ENCODE measurements at places on chromosomes 12 and 14. TPM values are rescaled to one million over a fixed set of nuclear protein-coding genes. Genes with fewer than 3 reads are reported as not detected.
A peak's percentile ranks its signal among the peaks of the same experiment; 100 is the strongest.

- no peak for DNase-seq
Observed at GRCh38 chr12:90515199-90516175, 439.5 kb downstream of the CCER1 start.

GRCh38 chr12:106345746-106346145, 11.8 kb upstream of the POLR3B start:
- peak; percentile 53 for DNase-seq

- no peak for DNase-seq
Observed at GRCh38 chr12:104182144-104182543, 33.4 kb upstream of the TXNRD1 start.

DNA sequence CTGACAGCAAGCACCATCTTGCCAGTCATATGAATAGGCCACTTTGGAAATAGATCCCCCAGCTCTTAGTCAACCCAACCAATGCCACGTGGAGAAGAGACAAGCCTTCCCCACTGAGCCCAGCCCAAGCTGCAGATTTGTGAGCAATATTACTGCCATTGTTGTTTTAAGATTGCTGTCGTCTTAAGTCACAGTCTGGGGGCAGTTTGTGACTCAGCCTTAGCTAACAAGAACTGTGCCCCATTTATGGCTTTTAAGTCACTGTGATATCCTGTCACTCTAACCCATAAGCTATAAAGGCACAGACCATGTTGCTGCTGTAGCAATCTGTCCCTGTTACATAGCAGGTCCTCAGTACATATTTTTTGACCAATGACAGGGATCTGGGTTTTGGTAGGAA, 464.2 kb downstream of the MED13L start:
- DNase-seq: no peak

GRCh38 chr14:97777622-97778355, 980.6 kb downstream of the VRK1 start:
- no peak for DNase-seq

DNA sequence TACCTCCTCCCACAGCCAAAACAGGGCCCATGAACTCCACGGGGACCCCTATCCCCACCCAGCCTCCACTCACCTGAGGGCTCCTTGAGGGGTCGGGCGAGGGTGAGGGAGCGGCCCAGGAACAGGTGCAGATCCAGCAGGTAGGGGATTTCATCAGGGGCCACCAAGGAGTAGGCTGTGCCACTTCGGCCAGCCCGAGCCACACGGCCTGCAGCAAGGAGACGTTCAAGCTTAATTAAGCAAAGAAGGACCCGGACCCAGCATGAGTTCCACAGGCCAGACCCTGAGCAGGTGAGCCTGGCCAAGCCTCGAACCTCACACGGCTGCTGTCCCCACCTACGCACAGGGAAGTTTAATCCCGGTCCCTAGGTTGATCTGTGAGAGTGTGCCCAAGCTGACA, 15.6 kb downstream of the DDX54 start:
- no peak for DNase-seq

DNA sequence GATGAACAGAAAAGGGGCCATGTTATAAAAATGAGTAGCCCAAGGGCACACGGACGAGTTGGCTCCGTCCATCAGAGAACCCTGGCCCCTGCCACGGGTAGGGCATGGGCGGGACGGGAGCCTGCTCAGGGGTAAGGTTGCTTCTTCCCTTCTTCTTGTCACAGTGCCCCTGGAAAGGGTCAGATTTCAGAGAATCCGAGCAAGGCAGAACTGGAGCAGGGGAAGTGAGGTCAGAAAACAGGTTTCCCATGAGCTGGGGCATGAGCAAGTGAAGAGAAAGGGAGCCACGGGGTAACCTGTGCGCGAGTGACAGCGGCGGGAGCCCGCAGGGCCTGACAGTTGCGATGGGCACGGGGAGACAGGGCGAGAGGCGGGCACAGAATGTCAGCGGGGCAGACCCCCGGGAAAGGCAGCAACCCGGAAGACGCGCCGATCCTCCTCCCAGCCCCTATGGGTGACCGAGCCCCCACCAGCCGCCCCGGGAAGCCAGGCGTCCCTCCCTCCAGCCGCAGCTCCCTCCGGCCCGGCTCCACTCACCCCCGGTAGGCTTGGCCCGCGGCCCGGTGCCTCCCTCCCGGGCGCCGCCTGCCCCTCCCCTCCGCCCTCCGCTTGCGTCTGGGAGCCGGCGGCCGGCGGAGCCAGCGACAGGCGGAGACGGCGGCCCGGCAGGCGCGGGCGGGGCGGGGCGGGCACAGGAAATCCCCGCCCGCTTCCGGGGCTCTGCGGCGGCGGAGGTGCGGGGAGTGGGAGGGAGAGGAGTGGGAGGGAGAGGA, at the start of gene ZNF641:
Gene ZNF641 (minus strand): TSS at position 671 of the 773 bp plus-strand sequence. CDS start 2,829 bp downstream, outside the sequence.
- DNase-seq: peak; percentile 83

GRCh38 chr14:28542040-28542439, 224.5 kb upstream of the FOXG1 start:
- no peak for DNase-seq

DNA sequence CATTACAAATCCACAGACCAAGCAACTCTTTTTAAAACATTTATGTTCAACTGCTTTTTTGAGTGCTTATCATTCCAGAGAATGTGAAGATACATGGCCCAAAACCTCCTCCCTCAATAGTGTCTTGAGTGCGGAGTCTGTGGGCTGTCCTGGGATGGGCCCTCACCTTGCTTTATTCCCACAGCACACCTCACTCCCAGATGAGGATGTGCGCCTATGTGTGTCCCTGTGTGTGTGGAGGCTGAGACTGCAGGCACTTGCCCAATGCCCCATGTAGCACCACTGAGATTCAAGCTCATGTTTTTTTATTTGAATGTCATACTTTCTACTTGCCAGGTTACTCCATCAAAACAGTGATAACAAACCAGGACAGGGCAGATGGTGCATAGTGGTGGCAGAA, 291.7 kb downstream of the CACNA1C start:
- no peak for DNase-seq

DNA sequence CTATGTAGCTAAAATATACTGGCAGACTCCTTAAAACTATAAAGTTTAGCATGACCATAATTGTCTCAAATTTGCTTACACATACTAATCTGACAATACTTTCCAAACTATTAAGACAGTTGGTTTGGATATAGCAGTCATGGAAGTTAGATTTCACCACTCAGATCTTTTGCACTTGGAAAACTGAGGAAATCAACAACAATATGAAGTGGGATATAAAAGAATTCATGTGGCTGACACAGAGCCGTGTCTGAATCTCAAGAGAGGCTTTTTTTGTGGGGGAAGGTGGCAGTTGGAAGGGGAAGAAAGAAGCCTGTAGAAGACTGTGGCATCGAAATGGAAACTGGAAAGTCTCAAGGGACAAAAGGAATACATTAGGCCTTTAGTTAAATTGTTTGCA, 166.6 kb upstream of the FLRT2 start:
- no peak for DNase-seq

The RNF212B gene
- polyA plus RNA-seq: 3.4 TPM

DNA sequence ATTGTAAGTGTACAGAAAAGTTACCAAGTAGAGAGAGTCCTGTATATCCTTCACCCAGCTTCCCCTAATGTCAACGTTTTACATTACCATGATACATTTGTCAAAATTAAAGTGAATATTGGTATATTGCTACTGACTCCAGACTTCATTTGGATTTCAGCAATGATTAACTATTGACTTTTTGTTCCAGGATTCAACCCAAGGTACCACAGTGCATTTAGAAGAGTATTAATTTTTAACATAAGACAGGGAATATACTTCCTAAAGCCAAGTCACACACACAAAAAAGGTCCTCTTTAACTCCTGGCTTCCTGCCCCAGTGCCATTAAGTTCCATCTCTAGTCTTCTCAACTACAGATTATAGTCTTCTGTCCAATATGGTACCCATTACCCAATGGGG, 75.5 kb upstream of the RBM19 start:
- no peak for DNase-seq

The PTHLH gene
- 1.4 TPM for polyA plus RNA-seq

The FGD6 gene
- polyA plus RNA-seq: 9.3 TPM

DNA sequence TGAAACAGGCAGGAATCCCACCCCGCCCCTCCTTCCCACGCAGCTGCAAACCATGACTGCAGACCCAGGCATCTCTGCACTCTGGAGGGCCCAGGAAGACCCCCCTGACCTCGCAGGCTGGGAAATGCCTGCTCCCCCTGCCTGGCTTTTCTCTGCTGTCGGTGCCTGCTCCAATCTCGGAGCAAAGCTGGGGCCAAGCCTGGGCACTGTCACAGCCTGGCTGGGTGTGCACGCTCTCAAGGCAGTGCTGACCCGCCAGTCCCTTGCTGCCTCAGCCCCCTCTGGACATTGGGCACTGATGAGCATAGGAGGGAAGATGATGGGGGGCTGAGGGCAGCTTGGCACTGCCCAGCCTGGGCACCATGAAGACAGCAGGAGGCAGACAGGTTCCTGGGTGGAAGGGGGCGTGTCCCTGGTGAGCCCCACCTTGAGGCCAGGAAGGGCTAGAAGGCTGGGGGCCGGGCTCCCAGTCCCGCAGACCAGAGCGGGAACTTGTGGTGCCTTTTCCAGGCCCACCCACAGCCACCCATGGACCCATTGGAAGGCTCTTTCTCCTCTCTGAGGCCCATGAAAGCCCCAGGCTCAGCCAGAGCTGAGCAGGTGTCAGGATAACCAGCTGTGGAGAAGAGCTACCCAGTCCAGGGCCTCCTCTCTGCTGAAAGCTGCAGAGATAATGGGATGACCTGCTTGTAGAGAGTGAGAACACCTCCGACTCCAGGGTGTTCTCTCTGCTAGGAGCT, 10.7 kb upstream of the ZNF605 start:
- no peak for DNase-seq

The BCL2L14 gene
- polyA plus RNA-seq: 0.60 TPM

The OAS1 gene
- 13.8 TPM for polyA plus RNA-seq

- no peak for DNase-seq
Observed at GRCh38 chr12:110744151-110744571, 1.5 kb upstream of the PPP1CC start.

The CLEC1A gene
- 3.4 TPM for polyA plus RNA-seq

DNA sequence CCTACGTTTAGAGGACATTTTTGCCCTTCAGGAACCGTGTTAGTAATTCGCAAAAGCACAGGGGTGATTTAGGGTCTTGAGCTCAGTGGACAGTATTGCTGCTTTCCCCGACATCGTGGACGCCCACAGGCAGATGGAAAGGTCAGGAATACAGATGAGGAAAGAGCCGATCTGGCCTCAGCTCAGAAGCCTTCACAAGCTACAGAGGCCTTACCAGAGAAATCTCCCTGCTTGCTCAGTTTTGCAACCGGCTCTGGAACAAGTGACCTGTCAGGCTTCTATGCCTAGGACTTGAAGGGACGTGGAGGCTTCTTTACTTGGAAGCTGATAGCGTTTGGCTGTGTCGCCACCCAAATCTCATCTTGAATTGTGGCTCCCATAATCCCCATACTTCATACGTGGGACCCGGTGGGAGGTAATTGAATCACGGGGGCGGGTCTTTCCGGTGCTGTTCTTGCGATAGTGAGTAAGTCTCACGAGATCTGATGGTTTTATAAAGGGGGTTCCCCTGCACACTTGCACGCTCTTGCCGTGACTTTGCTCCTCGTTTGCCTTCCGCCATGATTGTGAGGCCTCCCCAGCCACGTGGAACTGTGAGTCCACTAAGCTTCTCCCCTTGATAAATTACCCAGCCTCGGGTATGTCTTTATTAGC, 332.5 kb downstream of the MED13L start:
- DNase-seq: no peak

DNA sequence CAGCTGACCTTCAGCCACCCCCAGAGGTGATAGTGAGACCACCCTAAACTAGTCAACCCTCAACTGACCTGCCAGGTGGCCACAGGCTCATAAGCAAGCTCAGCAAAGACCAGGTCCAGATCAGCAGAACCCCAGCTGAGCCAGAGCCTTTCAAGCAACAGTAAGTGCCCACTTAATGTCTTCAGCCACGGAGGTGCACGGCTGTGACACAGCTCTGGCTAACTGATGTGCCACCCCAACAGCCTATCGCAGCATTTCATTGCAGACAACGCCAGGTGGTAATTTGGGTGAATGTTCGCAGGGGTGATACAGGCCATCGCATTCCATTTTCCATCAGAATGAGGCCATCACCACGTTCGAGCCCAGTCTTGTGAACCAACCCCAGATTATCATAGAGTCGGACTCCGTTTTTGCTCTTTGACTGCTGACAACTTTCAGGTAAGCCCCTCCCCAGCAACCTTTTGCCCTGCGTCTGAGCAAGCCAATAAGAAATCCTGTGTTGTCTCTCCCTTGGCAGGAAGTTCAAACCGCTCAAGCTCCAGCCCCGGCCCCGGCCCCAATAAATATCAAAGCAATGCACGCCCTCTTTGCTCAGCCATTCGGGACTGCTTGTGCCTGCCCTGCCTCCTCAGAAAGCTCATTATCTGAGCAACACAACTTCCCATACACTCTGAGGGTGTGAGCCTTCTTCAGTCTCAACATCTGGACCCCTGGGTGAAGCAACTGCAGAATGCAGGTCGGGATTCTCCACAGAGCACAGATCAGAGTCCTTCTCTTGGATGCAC, 44.4 kb downstream of the JAG2 start:
- DNase-seq: no peak

GRCh38 chr14:92587700-92588085, 74.1 kb downstream of the RIN3 start:
- DNase-seq: no peak

DNA sequence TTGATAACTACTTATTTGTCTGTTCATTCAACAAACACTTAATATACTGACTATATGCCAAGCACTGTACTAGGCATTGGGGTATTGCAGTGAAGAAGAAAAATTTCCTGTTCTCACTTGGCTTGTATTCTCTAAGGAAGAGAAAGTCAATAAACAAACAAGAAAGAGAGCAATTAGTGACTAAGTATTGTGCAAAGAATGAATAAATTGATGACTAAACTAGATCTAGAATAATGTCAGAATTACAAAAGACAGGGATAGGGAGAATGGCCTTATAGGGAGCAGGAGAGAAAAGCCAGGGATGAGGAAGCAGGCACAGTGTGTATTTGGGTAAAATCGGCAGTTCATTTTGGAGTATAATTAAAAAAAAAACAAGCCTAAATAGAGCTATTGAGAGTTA, 4.2 kb upstream of the LIN7A start:
- no peak for DNase-seq

- DNase-seq: no peak
Observed at GRCh38 chr12:113222730-113223531, 1.7 kb downstream of the TPCN1 start.

GRCh38 chr12:1691123-1692007, 495 bp downstream of the ADIPOR2 start:
- peak; percentile 61 for DNase-seq

The ALX1 gene
- 32.2 TPM for polyA plus RNA-seq

DNA sequence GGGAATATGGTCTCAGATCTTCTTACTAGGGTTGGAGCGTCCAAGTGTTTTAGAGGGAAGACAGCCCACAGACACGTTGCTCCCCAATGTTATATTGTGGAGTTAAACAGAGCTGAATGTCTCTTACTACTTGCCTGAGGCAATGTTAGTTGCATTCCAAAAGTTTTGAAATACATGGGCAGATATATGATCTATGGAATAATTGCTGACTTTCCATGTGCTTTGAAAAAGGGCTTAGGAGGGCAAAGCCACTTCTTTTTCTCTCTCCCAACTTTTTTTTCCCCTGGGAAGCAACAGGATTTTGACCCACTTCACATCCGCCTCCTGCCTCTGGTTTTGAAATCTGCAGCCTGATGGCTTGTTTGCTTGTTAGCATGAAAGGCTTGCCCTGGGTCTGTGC, 33.7 kb upstream of the PAX9 start:
- no peak for DNase-seq

- DNase-seq: no peak
Observed at GRCh38 chr12:86256163-86256562, at the start of gene MGAT4C. Gene MGAT4C, minus strand, starts transcription at chr12:86256391.

- DNase-seq: no peak
Observed at GRCh38 chr12:23066095-23066494, 441.1 kb downstream of the ETNK1 start.
